ENCODE measurements at places on chromosomes 3 and 15. TPM values are rescaled to one million over a fixed set of nuclear protein-coding genes. Genes with fewer than 3 reads are reported as not detected.

ZFYVE19 gene
- 23.0 TPM for total RNA-seq

DNA sequence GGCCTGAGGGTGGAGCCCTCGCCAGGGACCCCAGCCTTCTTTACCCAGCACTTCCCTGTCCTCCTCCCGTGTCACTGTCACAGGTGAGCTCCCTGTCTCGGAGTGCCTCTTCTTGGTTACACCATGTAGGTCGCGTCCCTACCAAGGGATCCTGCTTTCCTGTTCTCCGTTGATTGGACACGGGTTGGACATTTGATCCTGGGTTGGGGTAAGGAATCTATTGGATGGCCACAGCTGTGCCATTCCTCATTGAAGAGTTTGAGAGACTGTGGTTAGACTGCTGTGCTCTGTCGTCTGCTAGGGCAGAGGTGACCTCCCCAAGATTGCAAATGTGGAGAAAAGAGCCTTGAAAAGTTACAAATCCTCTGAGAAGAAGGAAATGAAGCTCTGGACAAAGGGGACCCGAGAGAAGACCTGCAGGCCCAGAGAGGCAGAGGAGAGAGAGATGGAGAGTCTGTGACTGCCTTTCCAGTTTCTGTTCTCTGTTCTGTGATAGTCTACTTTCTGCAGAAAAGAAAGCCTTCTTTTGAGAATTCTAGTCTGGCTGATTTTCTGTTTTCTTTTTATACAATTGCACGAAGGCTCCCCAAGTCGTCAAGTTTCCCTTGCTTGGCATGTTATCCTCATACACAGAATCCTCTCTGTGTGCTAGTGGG is 325.7 kb upstream of the RGMA start:
- no peak overlapping the region for H3K4me3 ChIP-seq
- no peaks in the 10 kb centered on the region for H3K4me1 ChIP-seq
- no peak for DNase-seq
- H3K27ac ChIP-seq: no peak overlapping the region
- H3K36me3 ChIP-seq: no peaks in the 10 kb centered on the region
- H3K27me3 ChIP-seq: no peaks in the 10 kb centered on the region

- no peak overlapping the region for H3K4me3 ChIP-seq
- no peaks in the 10 kb centered on the region for H3K36me3 ChIP-seq
- peak; percentile 47 for DNase-seq
- H3K27me3 ChIP-seq: no peaks in the 10 kb centered on the region
Measured at GRCh38 chr15:38873158-38873557, 308.5 kb upstream of the RASGRP1 start.

DNA sequence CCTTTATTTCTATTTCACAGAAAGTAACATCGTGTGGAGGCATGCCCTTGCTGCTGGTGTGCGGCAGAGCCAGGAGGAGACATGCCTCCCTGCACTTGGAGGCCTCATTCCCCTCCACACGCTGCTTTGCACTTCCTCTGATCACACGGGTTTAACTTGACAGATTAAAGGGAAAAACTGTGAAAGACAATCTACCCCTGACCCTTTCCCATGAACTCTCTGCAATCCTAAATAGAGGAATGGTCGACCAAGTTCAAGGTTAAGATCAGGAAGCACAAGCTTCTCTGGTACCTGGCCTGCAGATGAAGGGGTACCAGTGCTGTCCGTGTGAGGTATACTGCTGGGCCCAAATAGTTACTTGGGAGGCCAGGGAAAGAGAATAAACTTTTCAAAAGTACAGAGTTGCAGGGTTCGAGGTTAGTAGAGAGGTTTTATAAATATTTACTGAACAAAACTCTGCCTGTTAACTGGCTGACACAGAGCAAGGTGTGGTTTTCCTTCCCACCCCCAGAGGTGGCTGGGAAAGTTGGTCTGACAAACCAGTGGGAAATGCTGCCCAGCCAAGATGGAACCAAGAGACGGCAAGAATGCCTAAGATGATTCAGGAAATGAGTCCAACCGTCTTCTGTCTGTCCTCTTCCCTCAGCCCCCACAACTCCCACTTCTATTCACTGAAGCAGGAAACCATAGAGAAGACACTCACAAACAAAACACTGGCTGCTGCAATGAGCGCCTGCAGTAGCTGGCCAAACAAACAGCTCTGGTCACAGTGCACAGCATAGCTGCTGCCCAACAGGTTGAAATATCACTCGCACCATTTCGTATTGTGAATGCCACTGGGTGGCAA is 79.6 kb downstream of the IGF2BP2 start:
- no peaks in the 10 kb centered on the region for H3K27me3 ChIP-seq
- H3K4me1 ChIP-seq: peaks cover 3% of the 10 kb centered on the region
- peak; percentile 69 for DNase-seq

DNA sequence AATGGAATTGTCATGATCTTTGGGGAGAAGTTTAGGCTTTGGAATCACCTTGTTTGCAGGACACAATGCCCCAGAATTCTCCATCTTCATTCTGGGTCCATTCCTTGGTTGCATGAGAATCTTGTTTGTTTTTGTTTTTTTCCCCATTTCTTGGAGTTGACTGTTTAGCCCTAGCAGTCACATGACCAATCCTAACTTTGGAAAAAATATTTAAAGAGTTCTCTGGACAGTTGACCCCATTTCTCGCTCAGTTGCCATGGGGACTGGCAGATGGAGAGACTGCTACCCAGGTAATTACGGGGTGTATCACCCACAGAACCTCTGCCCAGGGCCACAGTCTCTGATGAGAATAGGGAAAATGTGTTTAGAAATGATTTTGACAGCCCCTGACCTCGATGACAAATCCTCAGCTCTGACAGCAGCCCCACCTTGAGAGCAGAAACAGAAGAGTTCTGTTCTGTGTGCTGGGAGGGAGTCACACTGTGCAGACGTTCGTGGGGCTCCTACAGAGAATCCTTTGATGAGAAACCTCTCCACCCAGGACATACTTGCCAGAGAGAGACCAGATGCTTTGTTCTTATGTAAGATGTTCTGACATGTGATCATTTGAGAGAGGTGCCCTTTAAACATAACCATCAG is 57.7 kb downstream of the IL16 start:
- no peak overlapping the region for H3K4me3 ChIP-seq
- peaks cover 3% of the 10 kb centered on the region for H3K4me1 ChIP-seq
- H3K27ac ChIP-seq: no peak overlapping the region
- no peak for DNase-seq
- H3K27me3 ChIP-seq: no peaks in the 10 kb centered on the region
- H3K36me3 ChIP-seq: no peaks in the 10 kb centered on the region

All from lung (tissue), 17 donors.